ENCODE measurements at places on chromosomes 11 and 22.

DNA sequence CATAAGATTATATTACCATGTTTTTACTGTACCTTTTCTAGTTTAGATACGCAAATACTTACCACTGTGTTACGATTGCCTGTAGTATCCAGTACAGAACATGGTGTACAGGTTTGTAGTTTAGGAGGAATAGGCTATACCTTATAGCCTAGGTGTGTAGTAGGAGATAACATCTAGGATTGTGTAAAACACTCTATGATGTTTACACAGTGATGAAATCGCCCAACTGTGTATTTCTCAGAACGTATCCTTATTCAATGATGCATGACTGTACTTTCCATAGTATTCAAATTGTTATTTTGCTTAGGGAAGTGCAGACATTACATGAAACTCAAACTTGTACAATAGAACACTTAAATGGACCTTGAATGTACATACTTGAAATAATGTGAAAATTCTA lies 188.1 kb upstream of the PDGFD start:
- no peak for DNase-seq

GRCh38 chr11:14625586-14626205 lies 17.9 kb upstream of the PDE3B start:
- no peak for DNase-seq

- DNase-seq = no peak
Observed at GRCh38 chr11:19979519-19979845, 180.8 kb downstream of the DBX1 start.

GRCh38 chr11:5809122-5809519 lies 397 bp downstream of the OR52N2 start:
- DNase-seq = no peak
